ENCODE measurements at places on chromosomes 13 and 19.

DNA sequence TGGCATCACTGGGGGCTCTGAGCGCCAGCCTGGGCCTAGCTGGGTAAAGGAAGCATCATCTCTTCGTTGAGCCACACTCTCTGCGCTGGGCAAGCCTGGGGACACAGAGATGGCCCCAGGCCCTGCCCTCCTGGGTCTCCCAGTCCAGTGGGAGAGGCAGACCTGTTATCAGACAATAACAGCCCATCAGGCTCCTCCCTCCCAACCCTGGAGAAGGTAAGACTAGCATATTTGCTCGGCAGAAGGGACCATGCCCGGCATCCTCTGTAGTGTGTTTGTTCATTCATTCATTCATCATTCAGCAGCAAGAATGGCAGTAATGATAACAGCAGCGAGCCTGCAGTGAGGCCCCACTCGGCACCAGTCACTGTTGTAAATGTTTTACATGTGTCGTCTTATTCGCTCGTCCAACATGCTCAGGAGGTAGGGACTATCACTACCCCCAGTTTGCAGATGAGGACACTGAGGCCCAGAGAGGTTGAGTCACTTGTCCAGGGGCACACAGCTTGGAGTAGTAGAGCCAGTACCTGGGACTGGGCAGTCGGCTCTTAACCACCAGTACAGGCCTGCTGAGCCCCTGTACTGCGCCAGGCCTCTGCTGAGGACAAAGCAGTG, 33.2 kb downstream of the PAK4 start:
- no peak for DNase-seq

GRCh38 chr13:43687038-43687437, 99.7 kb downstream of the ENOX1 start:
- no peak for DNase-seq

GRCh38 chr13:26474286-26474685, 83.2 kb upstream of the WASF3 start:
- no peak for DNase-seq

DNA sequence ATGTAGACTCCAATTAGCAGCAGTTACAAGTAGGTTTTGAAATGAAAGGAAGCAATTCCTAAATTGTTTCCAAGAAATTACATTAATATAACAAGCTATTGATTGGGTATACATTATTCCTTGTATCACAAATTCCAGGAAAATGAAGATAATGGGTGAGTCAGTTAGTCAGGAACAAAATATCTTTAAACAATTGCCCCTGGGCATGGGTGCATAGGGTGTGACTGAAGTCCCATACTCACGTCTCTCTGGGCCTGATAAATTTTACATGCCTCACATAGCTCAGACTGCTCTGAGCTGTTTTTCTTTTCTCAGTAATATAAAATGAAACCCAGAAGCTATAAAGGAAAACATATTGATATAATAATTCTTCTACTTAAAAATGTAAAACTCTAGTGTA, 87.8 kb downstream of the FNDC3A start:
- DNase-seq = peak; percentile 6

DNA sequence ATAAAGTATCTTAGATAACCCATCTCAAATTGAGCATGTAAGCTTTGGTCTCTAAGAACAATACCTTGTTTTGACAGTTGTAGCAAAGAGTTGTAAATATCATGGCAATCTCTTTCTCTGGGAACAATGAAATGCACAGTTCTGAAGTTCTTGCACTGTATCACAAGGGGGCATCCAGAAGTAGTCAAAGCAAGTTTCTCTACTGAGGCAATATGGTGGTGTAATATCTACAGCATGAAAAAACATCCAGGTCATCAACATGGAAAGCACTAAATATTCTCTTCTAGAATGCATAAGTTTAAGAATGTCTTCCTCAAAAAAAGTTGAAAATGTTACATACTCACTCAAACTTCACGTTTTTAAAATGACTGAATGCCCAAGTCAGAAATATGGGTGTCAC, 19.6 kb downstream of the MTMR6 start:
- DNase-seq = no peak

GRCh38 chr13:32669030-32669646, 82.9 kb downstream of the PDS5B start:
- DNase-seq = peak; percentile 52

- DNase-seq = peak; percentile 32
Measured at GRCh38 chr13:45907503-45907902, 56.0 kb upstream of the SIAH3 start.

- DNase-seq = no peak
Measured at GRCh38 chr19:41023193-41023592, 32.1 kb downstream of the CYP2B6 start.

DNA sequence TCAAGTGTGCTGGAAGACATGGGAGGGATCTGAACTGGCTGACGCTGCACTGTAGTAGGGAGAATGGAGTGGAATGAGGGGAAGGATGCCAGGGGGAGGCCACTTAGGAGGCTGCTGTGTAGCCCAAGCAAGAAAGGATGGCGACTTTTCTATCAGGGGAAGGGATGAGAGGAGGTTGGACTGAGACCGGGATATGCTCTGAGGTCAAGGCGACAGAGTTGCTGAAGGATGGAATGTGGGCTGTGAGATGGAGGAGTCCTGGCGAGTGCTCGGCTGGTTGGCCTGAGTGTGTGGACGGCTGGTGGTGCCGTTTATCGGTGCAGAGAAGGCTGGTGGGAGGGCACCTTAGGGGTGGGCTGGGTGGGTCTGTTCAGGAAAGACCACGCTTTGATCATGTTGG, 45.7 kb downstream of the IRS2 start:
- no peak for DNase-seq

DNA sequence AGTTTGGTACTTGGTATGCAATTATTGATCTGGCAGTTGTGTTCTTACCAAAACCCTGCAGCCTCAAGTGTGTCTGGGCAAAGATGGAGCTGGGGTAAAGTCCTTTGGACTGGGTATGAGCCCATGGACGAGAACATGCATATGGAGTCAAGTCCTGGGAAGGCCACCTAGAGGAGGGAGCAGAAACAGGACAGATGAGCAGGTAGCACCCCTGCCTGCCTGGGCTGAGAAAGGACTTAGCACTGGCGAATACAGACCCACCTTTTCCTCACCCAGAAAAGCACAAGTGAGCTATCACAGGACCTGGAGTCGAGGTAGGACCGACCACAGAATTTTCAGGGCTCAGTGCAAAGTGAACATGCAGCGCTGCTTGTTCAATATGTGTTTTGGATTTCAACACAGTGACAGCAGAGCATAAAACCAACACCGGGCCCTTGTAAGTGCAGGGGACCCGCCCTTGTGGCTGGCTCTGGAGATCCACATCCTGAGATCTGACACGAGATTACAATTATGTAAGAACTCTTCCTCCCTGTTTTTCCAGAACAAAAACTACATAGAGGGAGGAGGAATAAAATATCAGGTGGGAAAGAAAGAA, 25.9 kb downstream of the IGFL2 start:
- no peak for DNase-seq

GRCh38 chr13:42239644-42240043, 32.3 kb upstream of the AKAP11 start:
- no peak for DNase-seq

DNA sequence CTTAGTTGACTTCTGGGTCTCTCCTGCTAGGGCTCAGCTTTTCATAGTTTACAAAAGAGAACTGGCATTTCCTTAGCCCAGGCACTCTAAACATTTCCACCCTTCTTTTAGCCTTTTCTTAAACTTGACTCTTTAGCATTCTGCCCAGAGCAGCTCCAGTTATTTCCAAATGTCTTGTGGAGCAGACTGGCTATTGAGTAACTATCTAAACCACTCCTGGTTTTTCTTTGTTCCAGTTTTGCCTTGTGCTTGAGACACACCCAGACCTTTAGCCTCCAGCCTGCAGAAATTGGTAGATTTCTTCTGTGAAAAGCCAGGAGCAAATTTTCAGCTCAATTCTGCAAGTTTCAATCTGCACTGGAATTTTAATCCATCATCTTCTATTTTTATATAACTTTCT, 1813.1 kb downstream of the OLFM4 start:
- no peak for DNase-seq

- DNase-seq = no peak
Measured at GRCh38 chr13:90483906-90484305, 863.6 kb upstream of the MIR17HG start.

DNA sequence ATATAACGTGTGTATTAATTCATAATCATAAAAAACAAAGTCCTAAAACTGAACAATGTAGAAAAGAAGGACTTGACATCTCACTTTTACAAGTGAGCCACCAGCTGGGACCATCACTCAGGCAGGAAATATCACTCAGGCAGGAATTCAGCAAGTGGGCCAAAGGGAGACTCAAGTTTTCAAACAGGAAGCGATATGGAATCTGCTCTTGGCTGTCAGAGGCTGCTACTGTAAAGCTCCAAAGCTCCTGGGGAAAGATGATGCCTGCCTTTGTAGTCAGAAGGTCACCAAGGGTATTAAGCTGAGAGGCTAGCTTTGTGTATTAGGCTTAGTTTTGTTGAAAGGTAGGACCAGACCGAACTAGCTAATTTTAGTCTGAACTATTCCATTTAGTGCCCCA, 5.5 kb upstream of the AKAP11 start:
- DNase-seq = peak; percentile 48

GRCh38 chr19:51439021-51439465, 19.2 kb downstream of the SIGLEC8 start:
- no peak for DNase-seq

GRCh38 chr13:26681036-26681435, 79.5 kb downstream of the GPR12 start:
- no peak for DNase-seq

GRCh38 chr13:111292710-111293485, 27.5 kb upstream of the TEX29 start:
- no peak for DNase-seq

DNA sequence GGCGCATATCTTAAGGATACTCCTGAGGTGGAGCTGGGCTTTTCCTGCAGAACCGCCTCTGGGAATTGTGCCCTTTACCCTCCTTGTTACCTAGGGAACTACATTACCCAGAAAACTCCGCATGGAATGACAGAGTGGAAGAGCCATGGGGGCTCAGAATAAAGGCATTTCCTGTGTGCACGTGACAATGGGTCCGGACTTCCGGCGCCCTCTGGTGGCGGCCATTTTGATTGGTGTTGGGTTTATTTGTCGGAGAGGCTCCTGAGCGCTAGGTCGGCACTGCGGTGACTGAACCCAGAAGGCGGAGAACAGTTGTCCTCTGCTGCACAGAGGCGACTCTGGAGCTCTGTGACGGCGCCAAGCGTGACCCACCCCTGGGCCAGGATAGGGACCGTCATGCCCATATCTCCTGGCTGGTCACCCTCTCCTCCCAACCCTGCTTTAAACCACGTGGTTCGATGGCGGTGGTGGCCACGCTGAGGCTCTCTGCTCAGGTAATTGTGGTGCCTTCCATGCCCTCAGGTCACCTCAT, at the start of gene ZNF587B:
ZNF587B (plus strand) TSS at position 229 of the 532 bp plus-strand sequence; CDS start at position 459, 230 bp downstream.
- peak; percentile 95 for DNase-seq

DNA sequence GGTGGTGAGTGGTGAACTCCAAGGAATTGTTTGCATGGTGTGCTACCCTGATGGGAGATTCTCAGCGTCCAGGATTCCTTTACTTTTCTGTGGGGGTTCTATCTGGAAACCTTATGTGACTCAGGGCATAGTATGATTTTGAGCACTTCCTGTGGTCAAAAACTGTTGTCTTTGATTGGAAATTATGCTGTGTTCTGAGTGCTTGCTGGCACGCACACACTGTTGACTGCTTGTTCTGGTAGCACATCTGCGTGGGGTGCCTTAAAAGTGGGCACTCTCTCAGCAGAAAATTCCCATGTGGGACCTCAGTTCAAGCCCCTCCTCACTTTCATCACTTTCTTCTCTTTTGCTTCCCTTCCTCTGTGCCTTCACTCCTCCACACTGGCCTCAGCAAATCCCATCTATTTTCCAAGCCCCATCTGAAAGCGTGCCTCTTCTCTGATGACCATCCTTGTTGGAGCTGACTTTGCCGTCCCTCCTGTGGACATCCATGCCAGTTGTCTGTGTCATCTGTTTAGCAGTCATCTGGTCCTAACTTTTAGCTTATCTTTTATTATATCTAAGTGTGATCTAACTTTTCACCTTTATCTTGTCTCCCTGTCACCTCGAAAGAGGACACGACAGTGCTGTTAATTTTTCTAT, 56.4 kb upstream of the NPAS1 start:
- no peak for DNase-seq

- peak; percentile 38 for DNase-seq
Measured at GRCh38 chr13:90943946-90944345, 403.5 kb upstream of the MIR17HG start.

DNA sequence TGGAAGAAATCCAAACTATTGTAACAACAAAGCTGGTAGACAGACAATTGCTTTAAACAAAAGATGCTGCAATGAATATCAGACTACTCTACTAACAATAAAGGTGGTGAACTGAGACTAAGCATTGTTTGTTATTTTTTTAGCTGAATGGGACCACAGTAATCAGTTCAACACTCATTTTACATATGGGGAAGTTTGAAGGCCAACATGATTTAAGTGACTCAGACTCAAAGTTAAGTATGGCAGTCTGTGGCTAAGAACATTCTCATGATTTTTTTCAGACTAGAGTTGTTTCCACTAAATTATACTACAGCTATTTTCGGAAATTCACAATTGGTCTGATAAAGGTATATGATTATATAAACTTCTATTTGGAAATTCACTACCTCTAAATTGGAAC, 10.4 kb downstream of the EXOSC8 start:
- DNase-seq = no peak

DNA sequence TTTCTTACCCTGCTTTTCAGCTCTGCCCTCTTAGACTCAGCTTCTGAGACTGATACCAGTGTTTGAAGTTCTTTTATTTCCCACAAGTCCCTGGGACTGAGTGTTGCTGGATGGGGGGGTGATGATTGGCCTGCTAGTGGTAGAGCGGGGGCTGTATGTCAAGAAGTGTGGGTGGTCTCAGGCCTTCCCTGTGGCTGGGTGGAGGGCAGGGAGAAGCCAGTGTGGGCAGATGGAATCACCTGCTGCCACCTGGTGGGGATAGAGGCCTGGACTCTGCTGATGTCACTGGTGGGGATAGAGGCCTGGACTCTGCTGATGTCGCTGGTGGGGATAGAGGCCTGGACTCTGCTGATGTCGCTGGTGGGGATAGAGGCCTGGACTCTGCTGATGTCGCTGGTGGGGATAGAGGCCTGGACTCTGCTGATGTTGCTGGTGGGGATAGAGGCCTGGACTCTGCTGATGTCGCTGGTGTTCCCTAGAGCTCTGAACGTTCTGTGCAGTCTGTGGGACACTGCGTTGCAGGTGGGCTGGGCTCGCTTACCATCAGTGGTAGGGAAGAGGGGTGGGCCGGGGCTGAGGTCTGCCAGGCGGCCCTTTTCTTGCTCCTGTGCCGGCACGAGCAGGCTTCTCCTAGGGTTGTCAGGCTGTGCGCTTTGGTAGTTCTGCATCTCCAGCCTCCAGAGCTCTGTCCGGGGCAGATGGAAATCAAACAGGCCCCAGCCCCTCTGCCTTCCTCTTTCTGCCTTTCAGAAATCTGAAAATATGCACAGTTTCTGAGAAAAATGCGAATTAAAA, 101.3 kb downstream of the ARHGEF7 start:
- peak; percentile 79 for DNase-seq

- DNase-seq = no peak
Measured at GRCh38 chr13:97385146-97385545, 48.8 kb upstream of the RAP2A start.

- no peak for DNase-seq
Measured at GRCh38 chr13:24664726-24665409, 15.3 kb upstream of the ATP12A start.

Data from eye (tissue), 1 donor.